Activated gamma-delta T cell (primary cell): ENCODE measurements at places on chromosomes 5 and 9.

DNA sequence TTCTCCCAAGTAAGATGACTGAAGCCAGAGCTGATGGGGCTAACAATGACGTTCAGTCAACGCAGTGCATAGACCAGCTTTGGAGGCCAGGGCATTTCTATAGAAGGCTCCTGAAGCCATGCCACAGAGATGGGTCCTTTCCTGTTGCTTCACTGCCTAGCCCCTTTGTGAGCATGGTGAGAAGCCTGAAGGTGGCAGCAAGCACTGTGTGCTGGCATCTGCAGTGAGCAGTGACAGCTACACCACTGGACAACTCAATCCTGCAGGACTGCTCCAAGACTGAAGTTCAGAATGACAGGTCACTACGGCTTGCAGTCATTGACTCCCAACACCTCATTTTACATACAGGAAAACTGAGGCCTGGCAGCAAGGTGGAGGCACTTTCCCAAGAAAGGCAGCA lies 229.0 kb downstream of the TSSK1B start:
- DNase-seq: no peak

DNA sequence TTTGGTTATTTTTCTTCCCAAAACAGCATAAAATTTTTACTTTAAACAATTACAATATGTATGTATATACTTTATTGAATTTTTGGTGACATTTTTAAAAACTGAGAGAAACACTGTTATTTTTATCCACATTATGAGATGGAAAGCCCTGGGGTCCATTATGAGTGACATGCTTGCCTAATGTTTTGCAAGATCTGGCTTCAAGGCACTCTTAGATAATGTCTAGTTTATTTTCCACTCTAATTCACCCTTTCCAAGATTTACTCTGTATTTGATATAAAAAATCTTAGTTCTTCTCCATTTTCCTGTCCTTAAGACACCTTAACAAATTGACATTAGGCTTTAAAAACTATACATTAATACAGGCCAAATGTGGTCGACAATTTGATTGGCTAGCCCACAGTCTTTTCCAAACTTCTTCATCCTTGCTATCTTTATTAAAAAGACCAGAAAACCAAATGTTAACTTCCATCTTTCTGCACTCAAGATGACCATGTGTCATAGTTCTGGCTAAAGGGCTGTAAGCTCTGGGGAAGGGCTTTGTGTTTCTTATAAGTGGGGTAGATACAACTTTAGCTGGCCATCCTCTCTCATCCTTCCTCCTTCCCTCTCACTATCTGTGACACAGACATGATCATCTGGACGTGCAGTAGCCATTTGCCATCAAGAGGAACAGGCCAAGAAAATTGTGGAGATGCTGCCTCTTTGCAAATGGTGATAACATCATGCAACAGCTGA lies 561.1 kb downstream of the PDE4D start:
- no peak for DNase-seq

- DNase-seq: no peak
Measured at GRCh38 chr9:134396825-134397224, 70.6 kb downstream of the RXRA start.

- DNase-seq: no peak
Measured at GRCh38 chr5:139764886-139765408, 30.7 kb upstream of the PSD2 start.

GRCh38 chr5:62317810-62318209 lies 11.8 kb downstream of the KIF2A start:
- DNase-seq: no peak

DNA sequence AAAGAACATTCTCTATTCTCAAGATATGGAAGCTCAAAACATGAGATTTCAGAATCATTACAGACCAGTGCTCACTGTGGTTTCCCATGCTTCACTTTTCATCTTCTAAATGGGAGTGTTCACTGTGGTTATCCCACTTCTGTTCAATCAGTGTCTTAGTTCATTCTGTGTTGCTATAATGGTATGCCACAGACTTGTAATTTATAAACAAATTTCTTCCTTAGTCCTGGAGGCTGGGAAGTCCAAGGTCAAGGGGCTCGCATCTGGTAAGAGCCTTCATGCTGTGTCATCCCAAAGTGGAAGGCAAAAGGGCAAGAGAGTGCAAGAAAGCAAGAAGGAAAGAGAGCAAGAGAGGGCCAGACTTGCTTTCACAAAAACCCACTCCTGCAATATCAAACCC lies 146.3 kb downstream of the TTC39B start:
- no peak for DNase-seq

DNA sequence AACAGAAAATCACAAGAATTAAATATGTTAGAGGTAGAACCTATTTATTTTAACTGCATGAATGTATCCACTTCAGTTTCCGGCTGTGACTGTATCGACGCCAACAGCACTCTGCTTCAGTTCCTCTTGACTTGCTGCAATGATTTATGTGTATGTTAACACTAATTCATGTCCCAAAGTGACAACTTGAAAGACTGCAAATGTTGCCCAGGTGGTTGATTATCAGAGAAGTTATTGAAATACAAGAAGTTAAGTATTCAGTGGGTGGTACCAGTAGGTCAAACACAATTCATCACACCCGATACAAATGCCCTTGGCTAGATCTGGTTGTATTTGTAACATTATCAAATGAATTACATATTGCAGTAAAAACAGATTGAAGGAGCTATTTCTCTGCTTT lies 622.7 kb upstream of the CDH18 start:
- DNase-seq: no peak

DNA sequence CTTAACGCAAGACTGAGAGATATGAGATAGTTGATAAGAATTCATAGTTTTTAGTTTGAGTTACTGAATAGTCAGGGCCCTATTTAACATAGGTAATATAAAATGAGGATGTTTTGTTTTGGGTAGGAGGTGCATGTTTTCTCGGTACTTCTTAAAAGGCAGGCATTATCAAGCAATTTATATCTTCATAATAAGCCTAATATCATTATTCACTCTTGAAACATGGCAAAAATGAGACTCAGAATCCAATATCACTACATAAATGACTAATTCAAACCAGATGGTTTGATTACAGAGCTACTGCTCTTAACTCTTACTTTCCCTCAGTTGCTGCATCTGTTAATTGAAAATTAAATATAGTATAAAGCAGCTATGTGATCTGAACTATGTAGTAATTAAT lies 2038.7 kb downstream of the EFNA5 start:
- DNase-seq: no peak

GRCh38 chr9:93458712-93459111 lies 5.3 kb upstream of the FAM120AOS start:
- DNase-seq: no peak

DNA sequence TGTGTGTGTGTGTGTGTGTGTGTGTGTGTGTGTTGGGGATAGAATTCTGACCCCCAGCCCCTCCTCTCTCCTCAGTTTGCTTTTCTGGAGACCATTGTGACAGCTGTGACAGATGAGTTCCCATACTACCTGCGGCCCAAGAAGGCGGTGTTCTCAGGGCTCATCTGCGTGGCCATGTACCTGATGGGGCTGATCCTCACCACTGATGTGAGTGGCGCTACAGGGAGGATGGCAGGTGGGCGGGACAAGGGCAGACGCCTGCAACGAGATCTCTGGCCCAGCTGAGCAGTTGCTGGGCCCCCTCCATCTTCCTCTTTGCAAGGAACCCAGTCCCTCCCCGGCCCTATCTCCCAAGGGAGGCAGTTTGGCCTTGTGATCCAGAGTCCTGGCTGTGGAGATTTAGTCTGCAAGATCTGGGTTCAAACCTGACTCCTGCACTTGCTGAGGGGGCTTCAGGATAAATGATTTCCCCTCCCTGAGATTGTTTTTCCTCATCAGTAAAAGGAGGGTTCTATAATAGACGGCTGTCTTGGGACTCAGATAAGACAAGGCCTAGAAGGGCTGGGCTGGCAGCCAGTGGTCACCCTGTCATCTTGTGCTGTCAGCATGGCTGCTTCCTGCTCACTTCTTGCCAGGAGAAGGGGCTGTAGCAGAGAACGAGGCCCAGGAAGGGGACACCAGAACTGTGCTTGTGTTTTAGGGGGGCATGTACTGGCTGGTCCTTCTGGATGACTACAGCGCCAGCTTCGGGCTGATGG lies 14.1 kb downstream of the SLC6A7 start:
- DNase-seq: no peak

GRCh38 chr5:57174128-57174889 lies 450 bp downstream of the GPBP1 start:
- DNase-seq: no peak

GRCh38 chr5:140166911-140167310 lies 8.1 kb upstream of the CYSTM1 start:
- DNase-seq: no peak

GRCh38 chr5:179978792-179979191 lies 71.1 kb upstream of the TBC1D9B start:
- DNase-seq: no peak

DNA sequence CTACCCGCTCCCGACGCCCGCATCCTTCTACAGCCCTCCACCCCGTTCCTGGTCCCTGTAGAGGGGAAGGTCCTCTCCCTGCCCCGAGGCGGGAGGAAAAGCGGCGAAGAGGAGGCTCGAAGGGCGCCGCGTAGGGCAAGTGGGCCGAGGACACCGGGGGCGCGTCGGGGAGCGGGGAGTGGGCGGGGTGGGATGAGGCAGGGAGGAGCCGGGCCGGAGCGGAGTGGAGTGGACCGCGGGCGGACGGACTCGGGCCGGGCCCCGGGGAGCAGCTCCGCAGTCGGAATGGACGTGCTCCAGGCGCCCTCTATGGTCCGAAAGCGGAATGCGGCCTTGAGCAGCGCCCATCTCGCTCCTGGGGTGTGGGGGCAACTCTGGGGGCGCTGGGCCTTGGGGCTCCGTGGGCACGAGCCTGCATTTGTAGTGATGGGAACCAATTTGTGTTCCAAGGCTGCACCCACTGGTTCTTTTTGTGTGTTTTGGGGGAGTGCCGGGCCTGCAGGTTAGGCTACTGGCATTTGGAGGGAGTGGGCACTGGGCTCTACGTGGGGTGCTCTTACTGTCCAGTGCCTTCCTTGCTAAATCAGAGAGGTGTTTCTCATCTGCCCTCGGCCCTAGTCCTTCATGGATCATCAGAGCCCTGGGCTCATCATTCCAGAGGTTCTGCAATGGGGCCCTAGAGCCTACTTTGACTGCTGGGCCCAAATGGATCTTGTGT lies 7.3 kb downstream of the IRX1 start:
- no peak for DNase-seq

DNA sequence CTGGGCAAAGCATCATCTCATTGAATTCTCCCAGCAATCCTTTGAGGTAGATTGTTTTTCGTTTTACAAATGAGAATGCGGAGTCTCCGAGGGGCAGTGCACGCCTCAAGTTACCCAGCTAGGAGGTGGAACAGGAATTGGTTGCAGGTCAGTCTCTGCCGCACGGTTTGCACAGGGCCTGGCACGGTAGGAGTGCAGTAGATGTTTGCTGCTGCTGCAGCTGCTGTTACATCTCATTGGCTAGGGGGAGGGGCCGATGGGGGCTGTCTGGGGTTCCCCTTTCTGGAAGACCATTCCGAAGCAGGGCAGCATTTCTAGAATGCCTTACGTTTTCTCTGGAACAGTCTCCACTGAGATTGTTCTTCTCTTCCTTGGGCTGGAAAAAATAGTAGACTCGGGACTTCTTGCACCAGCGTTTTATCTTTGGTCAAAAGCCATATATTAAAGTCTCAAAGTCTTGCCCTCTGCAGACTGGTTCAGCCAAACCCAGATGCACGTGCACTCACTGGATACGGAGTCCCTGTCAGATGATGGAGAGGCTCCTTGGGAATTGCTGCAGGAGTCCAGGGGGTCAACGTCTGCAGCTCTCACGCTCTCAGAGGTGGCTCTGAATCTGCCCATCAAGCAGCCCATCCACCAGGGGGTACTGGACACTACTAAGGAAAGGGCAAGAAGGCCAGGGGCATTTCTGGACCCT lies 1.2 kb downstream of the USP20 start:
- no peak for DNase-seq

GRCh38 chr9:34686231-34686630 lies 4.8 kb downstream of the CCL19 start:
- DNase-seq: no peak

- DNase-seq: no peak
Measured at GRCh38 chr5:144207875-144208444, 37.3 kb downstream of the KCTD16 start.

GRCh38 chr9:134058716-134059115 lies 9.1 kb downstream of the BRD3 start:
- DNase-seq: no peak

DNA sequence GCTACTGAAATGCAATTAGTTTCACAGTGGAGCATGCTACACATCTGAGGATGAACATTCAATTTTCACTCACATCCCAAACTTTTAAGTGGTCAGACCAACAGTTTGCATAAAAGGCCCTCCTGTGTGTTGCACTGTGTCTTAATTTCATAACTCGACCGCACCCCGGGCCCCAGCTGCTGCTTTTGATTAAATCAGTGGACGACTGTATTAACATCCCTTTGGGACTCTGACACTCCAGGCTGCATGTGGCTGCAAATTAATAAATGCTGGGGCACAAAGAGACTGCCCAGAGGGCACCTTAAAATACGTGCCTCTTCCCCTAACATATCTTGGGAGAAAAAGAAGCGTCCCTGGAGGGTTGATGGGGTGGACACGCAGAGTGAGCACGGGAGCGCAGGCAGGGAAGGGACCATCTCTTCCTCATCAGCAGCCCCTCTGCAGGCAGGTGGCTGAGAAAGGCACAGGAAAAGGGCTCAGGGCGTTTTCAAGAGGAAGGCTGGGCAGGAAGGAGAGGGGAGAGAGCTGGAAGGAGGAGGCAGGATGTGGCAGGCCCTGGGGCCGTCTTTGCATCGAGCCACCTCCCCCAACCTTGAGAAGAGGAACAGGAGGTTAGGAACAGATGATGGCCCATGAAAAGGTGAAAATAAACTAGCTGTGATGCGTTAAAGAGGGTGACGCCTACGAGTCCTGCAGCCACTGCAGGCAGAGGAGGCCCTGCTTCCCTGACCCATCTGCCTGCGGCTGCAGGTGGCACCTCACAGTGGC lies 18.6 kb downstream of the MED10 start:
- DNase-seq: no peak

DNA sequence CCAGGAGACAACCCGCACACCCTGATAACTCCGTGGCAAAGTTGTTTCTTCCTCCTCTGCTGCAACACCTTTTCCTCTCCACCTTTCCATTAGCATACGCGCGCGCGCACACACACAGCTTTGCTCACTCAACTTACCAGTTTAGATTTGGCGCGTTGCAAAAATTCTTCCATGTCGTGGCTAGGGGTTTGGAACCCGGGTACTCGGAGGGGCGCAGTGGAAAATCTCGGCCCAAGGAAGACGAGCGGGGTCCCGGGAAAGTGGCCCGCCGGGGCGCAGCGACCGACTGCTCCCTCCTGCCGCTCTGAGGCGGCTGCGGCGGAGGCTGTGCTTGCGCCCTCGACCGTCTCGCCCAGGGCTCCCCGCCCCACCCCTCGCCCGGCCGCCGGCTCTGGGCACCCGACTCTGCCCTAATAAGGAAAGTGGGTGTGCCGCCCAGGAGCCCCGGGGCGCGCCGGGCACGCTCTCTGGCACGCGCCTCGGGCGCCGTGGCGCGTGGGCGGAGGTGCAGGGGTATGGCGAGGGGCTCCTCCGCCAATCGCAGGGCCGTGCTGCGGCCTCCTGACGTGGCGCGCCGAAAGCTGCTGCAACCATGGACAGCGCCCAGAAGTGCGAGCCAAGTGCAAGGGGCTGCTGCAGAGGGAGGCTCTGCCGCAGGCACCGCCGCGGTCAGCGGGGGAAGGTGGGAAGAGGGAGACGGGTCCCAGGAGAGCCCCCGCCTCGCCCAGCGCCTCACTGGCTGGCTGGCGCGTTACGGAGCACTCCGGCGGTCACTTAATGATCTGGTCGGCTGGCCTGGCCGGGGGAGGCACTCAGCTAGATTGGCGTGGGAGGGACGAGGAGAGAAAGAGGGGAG lies at the start of gene PRUNE2:
TSS of gene PRUNE2 (minus strand) at position 324 of the 856 bp plus-strand sequence. CDS start at position 173, 151 bp downstream.
- DNase-seq: no peak
